ENCODE measurements at places on chromosomes 11 and 22.

DNA sequence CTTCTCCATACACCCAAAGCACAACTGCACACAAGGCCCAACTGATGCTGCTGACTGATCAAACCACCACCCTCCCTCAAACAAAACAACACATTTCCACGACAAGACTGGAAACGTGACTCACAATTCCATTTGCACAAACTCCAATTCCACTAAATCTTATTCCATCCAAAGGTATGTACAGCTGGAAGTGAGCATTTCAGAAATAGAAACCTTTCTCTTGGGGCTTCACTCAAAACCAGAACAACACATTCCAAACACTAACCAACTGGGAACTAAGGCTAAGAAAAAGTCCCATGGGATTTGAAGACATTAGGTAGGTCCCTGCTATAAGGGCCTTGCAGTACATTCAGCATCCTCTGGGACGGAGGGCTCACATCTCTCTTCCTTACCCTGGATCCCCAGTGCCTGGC is 19.6 kb downstream of the MORC2 start:
- DNase-seq = no peak

GRCh38 chr11:86805873-86806310 is 5.5 kb downstream of the PRSS23 start:
- DNase-seq = no peak

- DNase-seq = no peak
Measured at GRCh38 chr22:17167486-17167885, 8.4 kb upstream of the HDHD5 start.

- DNase-seq = no peak
Measured at GRCh38 chr11:103076361-103076760, 15.6 kb downstream of the DCUN1D5 start.

DNA sequence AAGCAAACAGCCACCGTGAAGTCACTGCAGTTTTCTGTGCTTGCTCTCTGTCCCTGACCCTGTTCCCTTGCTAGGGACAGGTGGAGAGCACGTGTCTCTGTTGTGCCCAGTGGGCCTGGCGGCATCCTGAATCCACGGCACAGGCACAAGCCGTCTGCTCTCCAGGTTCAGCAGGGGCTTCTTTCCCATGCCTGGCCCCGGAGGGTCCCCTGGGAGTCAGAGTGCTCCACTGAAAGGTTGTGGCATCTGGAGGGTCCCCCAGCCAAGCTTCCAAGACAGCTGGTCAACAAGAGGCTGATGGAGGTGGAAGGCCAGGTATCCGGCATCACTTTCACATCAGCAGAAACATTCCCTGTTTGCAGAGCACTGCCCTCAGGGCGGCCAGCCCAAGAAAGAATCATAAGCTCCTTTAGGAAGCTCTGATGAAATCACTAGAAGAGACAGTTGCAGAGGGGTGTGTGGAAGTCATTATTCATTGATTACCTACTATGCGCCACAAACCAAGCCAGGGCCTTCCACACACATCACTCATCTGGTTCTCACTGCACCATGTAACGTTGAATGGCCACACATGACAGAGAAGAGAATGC is 346.4 kb upstream of the B3GAT1 start:
- no peak for DNase-seq

- DNase-seq = no peak
Measured at GRCh38 chr22:45157907-45158306, 5.8 kb upstream of the NUP50 start.

- no peak for DNase-seq
Measured at GRCh38 chr11:70470127-70470526, 71.8 kb downstream of the CTTN start.

DNA sequence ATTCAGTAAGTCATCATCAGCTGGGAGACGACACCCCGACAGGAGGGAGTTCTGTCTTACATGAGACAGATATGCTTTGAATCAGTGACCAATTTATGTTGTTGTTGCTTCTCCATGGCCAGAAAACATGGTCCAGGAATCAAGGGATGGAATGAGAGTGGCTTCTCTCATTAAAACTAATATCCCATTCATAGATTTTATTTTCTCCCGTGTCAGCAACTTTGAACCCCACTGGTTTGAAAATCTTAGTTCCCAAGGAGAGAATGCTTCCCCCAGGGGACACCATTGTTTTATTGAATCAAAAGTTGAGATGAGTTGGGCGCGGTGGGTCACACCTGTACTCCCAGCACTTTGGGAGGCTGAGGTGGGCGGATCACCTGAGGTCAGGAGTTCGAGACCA is 42.8 kb downstream of the RPS6KA4 start:
- no peak for DNase-seq

- no peak for DNase-seq
Measured at GRCh38 chr11:123260511-123261211, 65.6 kb upstream of the CLMP start.

DNA sequence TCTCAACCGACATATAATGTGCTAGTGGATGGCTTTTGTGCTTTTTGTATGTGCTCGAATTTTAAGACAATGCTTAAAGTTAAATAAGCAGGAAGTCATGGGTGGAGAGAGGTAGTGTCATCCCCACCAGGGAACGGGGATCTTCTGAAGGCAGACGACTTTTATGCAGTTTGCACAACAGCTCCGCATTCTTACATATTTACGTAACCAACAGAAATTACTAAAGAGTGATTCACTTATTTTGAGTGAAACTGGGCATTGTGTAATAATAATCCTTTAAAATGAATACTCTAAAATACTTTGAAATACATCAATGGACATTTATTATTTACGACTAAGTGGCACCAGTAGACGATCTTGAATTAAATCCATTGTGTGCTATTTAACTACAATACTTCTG is 305.1 kb downstream of the CNTN5 start:
- no peak for DNase-seq

DNA sequence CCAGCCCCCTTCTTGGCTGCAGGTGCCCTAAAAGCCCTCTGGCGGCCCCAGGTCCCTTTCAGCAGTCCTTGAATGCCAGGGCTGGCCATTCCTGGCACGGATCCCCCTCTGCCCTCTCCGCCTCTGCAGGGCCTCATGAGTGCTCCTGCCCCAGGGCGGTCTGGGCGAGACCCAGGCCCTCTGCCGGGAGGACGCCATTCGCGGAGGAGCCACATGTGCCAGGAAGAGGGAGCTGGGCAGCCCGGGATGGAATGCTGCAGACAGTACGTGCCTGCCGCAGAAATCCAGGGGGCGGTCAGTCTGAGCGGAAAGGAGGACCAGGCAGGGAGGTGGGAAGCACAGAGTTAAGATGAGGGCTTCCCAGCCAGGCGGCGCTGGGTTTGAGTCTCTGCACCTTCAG is 2.8 kb downstream of the CABP7 start:
- no peak for DNase-seq

- DNase-seq = no peak
Measured at GRCh38 chr11:117442869-117443239, 115.2 kb downstream of the CEP164 start.

DNA sequence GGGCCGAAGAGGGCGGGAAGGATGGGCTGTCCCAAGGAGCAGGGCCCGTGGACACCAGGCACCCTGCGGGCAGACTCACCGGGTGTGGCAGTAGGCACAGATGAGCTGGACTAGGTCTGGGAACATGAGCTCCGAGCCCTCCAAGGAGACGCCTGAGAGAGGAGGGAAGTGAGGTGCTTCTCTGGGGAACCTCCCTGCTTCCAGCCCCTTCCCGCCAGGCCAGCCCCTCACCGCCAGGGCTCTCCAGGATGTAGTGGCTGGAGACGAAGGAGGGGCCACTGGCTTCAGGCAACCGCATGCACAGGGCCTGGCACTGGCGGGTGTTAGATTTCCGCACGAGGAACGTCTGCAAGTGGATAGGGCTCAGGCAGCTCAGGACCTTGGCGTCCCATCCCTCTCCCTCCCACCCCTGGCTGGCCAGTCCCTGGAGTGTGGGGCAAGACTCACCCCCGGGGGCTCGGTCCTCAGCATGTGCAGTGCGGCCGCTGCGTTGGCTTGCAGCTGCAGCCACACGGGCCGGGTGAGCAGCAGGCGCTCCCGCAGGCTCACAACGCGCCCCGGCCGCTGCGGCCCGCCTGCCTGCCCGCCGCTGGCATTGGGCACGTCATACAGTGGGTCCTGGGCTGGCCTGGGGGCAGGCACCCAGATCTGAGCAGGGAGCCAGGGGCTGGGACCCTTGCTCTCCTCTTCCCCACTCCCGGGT is 552 bp downstream of the RIN1 start:
- DNase-seq = no peak

DNA sequence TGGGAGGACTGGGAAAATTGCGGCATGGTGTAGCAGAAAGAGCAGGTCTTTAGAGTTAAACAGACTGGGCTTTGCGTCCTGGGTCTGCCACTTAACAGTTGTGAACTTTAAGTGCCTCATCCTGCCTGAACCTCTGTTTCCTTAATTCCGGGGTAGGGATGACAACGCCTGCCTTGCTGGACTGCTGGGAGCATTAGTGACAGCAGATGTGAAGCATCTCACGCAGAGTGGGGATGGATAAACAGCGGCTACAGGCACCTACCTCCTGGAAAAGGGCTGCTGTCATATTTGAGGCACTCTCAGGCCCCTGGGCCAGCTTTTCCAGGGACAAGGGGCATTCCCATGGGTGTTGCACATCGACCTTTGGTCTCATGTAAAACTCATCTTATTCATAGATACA is 572.2 kb downstream of the TBC1D22A start:
- no peak for DNase-seq

GRCh38 chr11:45988921-45989320 is 66.5 kb downstream of the LARGE2 start:
- no peak for DNase-seq

GRCh38 chr11:108871152-108871551 is 206.3 kb downstream of the DDX10 start:
- DNase-seq = no peak

DNA sequence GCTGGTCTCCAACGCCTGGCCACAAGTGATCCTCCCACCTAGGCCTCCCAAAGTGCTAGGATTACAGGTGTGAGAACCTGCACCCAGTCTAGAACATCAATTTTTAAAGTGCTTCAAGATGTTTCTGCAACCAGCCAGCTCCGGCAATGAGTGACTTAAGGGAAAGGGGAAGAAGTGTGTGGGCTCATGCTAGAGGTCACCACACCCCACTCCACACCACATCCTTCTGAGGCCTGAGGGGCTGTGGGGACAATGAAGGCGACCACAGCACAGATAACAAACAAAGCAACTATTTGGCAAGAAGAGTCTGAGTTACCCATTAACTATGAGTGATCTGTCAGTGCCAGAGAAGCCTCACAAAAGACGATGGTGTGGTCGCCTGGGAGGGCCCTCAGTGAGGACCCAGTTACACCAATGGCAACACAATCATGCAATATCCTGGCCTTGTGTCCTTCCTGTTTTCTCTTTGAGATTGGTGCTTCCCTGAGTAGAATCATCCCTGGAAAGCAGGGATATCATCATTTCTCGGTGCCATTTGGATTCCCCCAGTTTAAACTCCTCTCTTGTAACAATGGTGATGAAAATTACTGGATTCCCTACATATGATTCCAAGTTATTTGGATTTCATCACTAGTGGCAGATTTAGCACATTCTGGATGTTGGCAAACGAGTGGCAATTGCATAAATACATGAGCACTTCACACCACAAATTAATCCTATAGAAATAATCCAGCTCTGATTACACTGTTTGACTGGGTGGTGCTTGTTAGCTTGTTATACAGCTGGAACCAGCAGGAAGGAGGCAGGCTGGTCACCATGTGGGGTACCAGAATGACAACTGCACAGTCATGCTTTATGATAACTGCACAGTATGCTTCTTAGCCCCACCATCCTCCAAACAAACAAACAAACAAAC is 18.4 kb downstream of the ABTB2 start:
- no peak for DNase-seq

- no peak for DNase-seq
Measured at GRCh38 chr22:31952472-31952871, 8.1 kb downstream of the YWHAH start.

DNA sequence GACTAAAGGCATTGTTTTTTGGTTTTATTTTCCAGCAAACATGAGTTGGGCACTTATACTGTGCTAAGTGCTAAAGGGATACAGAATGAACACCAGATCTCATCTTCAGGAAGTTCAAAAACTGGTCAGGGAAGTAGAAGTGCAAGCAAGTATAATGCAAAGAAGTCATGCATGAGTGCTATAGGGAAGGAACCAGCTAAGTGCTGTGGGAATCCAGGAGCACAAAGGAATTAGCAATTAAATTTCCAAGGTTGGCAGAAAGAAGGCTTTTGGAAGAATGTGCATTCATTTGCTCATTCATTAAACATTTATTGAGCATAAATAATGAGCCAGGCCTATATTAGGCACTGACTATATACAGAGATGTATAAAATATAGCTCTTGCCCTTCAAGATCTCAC is 143.7 kb upstream of the ARHGAP42 start:
- no peak for DNase-seq

DNA sequence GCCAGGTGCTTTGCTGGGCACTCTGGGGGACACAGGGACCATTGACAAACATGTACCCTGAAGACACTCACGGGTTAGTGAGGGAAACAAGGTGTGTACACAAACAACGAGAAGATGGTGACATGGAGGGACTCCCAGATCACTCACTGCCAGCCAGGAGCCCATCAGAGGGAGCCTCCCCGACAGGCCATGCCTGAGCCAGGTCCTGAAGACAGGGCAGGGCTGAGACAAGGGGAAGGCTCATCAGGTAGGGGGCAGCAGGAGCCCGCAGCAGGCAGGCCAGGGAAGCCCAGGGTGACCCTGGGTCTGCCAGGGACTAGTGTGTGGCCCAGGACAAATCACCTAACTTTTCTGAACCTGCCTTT is 127.9 kb downstream of the BUD13 start:
- DNase-seq = no peak

DNA sequence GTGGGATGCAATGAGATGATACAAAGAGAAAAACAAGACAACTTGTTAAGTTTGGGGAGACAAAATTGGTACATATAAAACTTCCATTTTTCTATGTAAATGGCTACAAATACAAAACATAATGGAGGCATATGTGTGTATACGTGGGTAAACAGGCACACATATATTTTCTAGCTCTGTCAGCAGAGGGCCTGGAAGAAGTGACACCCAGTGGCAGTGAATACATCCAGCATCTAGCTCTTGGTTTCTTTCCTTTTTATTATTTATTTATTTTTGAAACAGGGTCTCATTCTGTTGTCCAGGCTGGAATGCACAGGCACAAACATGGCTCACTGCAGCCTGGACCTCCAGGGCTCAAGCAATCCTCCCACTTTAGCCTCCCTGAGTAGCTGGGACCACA is 5.0 kb upstream of the RASL10A start:
- DNase-seq = no peak

DNA sequence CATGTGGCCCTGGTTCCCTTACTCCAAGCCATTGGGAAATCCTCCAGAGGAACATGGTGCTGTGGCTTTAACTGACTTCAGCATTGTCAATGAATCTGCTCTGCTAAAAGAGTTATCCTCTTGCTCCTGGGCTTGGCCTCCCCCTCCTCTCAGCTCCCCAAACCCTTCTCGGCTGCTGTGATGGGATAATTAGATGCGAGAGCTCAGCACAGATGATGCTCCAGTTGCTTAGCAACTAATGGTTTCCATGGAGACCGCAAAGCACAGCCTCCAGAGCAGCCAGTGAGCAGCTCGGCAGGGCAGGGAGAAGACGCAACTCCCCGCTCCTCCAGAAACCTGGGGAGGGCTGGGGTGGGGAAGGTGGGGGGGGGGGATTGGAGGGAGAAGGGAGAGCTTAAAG is 2.8 kb upstream of the UPK2 start:
- no peak for DNase-seq
